ENCODE measurements at places on chromosomes 5 and 9. TPM values are rescaled to one million over a fixed set of nuclear protein-coding genes. Genes with fewer than 3 reads are reported as not detected.

The PTGDS gene
- polyA plus RNA-seq, result 6,981 TPM

The NUTM2F gene
- not detected for polyA plus RNA-seq

The NR5A1 gene
- polyA plus RNA-seq, result not detected

The CDH9 gene
- not detected for polyA plus RNA-seq

The PCDHGA5 gene
- polyA plus RNA-seq, result 2.0 TPM

The ACOT12 gene
- not detected for polyA plus RNA-seq

The AGXT2 gene
- not detected for polyA plus RNA-seq

The KCTD16 gene
- polyA plus RNA-seq, result 0.07 TPM

The PCA3 gene
- polyA plus RNA-seq, result 0.18 TPM

The KCNIP1 gene
- 0.11 TPM for polyA plus RNA-seq

The MLANA gene
- polyA plus RNA-seq, result not detected

The CYSRT1 gene
- polyA plus RNA-seq, result 0.32 TPM

The GABRA6 gene
- polyA plus RNA-seq, result not detected

The TNPO1 gene
- polyA plus RNA-seq, result 11.3 TPM

The PCDHA3 gene
- polyA plus RNA-seq, result 0.07 TPM

The KIF4B gene
- not detected for polyA plus RNA-seq

The NEUROG1 gene
- polyA plus RNA-seq, result not detected

The CD74 gene
- polyA plus RNA-seq, result 201 TPM

The RCL1 gene
- 4.8 TPM for polyA plus RNA-seq

The PCDHB2 gene
- polyA plus RNA-seq, result 0.59 TPM

The BASP1 gene
- 4.8 TPM for polyA plus RNA-seq

The GAPT gene
- polyA plus RNA-seq, result 0.11 TPM

The STKLD1 gene
- 1.3 TPM for polyA plus RNA-seq

The IFNW1 gene
- not detected for polyA plus RNA-seq

The ATP10B gene
- polyA plus RNA-seq, result 0.25 TPM

The ENTPD2 gene
- 2.1 TPM for polyA plus RNA-seq

The FAXDC2 gene
- polyA plus RNA-seq, result 23.0 TPM

The BTNL8 gene
- 0.16 TPM for polyA plus RNA-seq

The HMHB1 gene
- polyA plus RNA-seq, result not detected

The IFNA13 gene
- polyA plus RNA-seq, result not detected

The NIM1K gene
- 0.57 TPM for polyA plus RNA-seq

The ZNF366 gene
- 2.5 TPM for polyA plus RNA-seq

The TAF1L gene
- polyA plus RNA-seq, result not detected

The GALNT10 gene
- polyA plus RNA-seq, result 3.4 TPM

The FAM153A gene
- 3.7 TPM for polyA plus RNA-seq

The NOXA1 gene
- 4.3 TPM for polyA plus RNA-seq

The SPATA31E1 gene
- polyA plus RNA-seq, result not detected

The TCOF1 gene
- 11.9 TPM for polyA plus RNA-seq

The CCDC192 gene
- 0.43 TPM for polyA plus RNA-seq

The ADAMTS19 gene
- 0.25 TPM for polyA plus RNA-seq

The FGF1 gene
- 25.0 TPM for polyA plus RNA-seq

The NDUFA8 gene
- polyA plus RNA-seq, result 683 TPM

The TXNDC8 gene
- polyA plus RNA-seq, result not detected

The C5orf58 gene
- 0.68 TPM for polyA plus RNA-seq

The MAST4 gene
- 18.9 TPM for polyA plus RNA-seq

The COL15A1 gene
- polyA plus RNA-seq, result 22.5 TPM

The PCDHB15 gene
- polyA plus RNA-seq, result 2.5 TPM

The LIX1 gene
- polyA plus RNA-seq, result 0.18 TPM

The PGM5 gene
- polyA plus RNA-seq, result 126 TPM

The PRRC1 gene
- polyA plus RNA-seq, result 13.9 TPM

The FCN2 gene
- polyA plus RNA-seq, result 0.72 TPM

The LRRC14B gene
- 47.6 TPM for polyA plus RNA-seq

The FOXD4L6 gene
- polyA plus RNA-seq, result not detected

The SLC12A7 gene
- polyA plus RNA-seq, result 28.5 TPM

The TLR4 gene
- 3.8 TPM for polyA plus RNA-seq

The SMIM33 gene
- polyA plus RNA-seq, result not detected

The FOXD4L5 gene
- not detected for polyA plus RNA-seq

The SAXO1 gene
- polyA plus RNA-seq, result not detected

The PRRX2 gene
- polyA plus RNA-seq, result 2.6 TPM

The SFXN1 gene
- polyA plus RNA-seq, result 14.7 TPM
